ENCODE measurements at places on chromosomes 4 and X.

DNA sequence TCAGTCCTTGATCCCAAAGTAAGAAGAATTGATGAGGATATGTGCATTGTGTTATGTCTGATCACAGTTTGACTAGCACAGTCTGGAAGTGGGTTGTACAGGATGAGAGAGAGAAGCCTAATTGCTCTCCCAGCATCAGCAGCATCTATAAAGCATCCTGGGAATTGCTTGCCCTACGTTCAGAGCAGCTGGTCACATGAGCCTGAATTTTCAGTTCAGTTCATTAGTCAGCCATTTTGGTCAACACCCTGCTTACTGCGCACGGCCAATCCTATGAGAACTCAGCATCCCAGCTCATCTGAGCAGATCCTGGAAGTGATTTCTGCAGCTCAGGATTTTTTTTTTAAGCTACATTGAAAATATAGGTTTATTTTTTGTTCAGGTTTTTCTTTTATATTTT lies at the start of gene RUFY3:
Gene RUFY3 (plus strand): TSS at position 218 of the 400 bp plus-strand sequence. CDS start 610 bp downstream, outside the sequence.
- DNase-seq = peak; percentile 91

DNA sequence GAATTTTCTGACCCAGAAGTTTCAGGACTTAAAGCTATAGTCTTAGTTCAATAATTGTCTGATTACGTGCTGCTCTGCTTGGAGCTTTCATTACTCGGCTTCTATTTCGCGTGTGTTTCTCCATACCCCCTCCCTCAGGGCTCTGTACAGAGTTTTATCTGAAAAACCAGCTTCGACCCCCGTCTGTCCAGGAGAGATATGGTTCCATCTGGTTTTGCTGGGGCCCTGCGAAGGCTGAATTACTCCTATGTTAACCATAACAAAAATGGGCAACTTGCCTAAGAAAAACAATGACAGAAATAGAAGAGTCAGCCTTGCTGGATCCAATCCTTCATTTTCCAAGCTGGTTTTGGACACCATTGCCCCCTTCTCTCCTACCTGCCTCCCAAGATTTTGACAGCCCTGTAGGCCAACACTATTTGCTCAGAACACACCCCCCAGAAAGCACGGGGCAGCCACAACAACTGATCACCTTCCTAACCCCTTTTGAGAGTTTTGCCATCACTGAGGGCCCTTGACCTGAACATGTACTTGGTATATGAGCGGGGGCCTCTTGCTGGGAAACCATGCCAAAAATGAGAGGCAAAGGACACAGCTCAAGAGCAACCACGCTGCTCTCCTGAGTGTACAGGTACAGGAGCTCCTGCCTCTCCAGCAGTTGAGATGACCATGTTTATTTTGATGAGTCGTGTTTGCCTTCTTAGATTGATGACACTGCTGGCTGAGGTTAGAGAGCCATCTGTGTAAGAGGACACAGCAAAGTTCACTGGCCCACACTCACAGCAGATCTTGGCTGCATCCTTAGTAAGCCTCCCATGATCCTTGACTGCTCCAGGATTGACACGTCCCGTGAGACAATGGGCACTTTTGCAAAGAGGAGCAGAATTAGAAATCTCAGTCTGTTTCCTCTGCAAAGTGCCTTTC lies 36.2 kb upstream of the ATP6AP2 start:
- no peak for DNase-seq

- no peak for DNase-seq
Observed at GRCh38 chr4:8136529-8136928, 22.1 kb downstream of the ABLIM2 start.

GRCh38 chr4:30380404-30380998 lies 339.7 kb upstream of the PCDH7 start:
- DNase-seq = peak; percentile 21

DNA sequence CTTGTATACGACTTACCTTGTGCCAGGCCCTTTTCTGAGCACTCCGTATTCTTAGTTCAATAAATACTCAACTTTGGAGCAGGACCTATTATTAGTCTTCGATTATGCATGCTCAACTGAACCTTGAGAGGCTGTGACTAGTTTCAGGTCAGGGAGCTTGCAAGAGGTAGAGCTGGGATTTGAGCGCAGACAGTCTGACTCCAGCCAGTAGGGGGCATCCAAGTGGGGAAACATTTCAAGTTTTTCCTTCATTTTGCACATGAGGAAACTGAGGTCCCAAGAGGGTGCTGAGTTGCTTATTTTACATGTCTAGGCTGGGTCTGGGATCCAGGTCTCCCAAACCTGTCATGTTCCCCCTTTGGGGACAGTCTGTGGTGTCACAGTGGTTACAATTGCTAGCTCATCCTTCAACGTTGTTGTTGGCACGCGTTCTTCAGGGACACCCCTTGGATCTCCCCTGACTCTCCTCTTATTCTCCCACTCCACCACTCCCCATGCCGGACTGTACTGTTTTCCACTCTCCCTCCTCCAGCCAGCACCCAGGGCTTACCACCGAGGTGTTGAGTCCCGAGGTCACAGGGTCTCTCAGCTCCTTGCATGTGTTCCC lies 6.7 kb upstream of the PRICKLE3 start:
- DNase-seq = no peak

DNA sequence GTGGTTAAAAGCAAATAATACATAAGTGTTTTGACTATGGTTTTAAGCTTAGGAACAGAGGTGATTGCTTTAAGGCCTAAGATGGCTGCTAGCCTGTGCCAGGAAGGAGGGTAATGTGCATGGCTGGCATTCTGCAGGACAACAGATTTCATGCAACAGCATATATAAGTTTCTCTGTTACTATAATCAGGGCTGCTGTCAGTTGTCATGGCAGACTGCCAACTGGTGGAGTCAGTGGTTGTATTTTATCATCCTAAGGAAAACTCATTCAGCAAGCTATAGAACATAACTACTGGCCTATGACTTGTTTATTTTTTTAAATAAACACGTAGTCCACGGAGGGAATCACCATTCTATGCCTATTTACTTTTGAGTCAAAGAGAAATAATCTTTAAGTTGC lies 77.7 kb upstream of the DCAF8L1 start:
- DNase-seq = no peak

GRCh38 chr4:57309658-57310057 lies 199.5 kb upstream of the IGFBP7 start:
- DNase-seq = no peak

GRCh38 chrX:18894156-18894555 lies 89.8 kb downstream of the PHKA2 start:
- DNase-seq = peak; percentile 77

DNA sequence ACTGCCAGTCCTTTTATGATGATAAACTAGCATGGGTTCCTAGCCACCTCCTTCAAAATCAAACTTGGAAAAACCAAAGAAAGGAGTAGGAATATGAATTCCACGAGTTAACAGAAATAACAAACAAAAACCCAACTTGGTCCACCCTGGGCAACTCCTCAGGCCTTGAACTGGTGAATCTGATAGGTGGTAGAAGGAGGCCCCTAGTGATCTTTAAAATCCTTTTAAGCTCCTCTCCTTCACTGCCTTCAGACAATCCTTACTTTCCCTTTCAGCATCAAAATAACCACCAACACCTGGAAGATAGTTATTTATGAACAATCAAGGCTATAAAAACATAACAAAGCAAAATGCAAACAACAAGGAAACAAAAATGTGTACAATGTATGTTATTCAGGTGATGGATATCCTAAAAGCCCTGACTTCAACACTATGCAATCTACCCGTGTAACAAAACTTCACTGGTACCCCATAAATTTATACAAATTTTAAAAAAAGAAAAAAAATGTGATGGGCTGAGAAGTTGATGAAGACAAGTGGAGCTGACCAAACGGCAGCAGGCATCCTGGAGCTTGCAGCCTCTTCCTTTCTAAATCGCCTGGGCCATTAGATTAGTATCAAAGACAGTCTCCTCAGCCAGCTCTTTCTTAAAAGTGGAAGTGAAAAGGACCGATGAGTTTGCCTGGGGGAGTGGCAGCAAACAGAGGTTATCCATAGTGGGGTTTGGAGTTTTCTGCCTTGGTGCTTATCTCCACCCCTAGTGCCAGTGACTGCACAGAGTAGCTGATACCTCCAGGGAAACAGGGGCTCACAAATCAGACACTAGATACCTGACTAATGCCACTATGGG lies 179.6 kb downstream of the TMA16 start:
- DNase-seq = no peak

- DNase-seq = no peak
Observed at GRCh38 chrX:18792828-18793227, 85.4 kb downstream of the PPEF1 start.

DNA sequence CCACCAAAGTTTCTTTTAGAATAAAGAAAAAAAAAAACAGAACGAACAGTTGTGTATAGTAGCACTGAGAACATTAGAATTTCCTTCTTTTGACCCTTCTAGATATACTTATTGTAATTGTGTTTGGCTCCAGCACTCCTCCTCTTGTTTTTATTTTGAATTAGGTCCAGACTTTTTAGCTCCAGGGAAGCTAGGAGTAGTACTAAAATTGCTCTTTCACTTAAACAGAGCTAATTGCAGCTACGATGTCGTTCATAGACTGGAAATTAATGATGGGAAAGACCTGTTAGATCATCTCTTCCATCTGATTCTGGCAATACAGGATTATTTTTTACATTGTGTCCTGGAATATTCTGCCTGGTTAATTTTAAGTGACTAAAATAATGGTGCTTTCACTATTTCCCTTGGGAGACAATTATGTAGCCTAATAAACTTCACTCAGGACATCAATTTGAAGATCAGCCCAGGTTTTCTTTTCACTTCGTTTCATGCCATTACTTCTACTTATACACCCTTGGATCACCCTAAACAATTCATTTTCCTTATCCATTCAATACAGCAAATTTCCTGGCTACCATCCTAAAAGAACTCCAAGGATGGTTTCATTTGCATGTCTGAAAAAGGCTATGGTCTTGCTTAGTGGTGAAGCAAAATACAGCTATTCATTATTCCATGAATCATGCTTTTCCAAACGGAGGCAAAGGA lies 480.8 kb upstream of the TECRL start:
- DNase-seq = no peak

DNA sequence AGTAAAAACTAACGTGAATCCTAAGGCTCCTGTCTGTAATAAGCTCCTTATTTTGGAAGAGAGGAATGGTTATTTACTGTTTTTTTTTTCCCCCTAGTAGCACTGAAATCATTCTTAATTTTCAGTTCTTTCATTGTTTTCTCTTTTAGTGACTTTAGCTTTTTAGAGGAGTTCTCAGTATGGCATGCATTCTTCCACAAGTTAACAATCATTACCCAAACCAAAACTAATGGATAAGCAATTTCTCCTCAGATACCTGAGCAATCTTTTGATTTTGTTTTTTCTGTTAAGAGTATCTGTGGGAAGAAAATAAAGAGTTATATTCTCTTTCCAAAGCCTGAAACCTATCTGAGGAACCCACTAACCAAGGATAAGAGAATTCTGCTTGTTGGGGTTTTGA lies 16.7 kb upstream of the PPA2 start:
- DNase-seq = no peak

GRCh38 chr4:40924096-40924792 lies 174.5 kb downstream of the NSUN7 start:
- DNase-seq = peak; percentile 93

DNA sequence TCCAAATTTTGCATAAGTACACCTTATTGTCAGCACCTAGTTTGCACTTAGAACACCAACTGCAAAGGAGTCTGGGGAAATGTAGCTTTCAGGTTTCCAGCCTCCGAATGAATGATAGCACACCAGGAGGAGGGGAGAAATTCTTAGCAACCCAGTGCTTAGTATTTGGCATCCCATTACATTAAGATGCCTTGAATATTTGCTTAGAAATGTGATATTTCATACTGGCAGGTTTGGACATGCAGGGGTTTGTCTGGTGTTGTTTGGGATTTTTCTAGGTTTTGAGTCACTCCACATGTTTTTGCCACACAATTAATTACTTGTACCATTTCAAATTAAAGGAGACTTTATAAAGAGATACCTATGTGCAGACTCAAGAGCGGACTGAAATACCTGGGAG lies 60.3 kb upstream of the CAMK2D start:
- DNase-seq = no peak

DNA sequence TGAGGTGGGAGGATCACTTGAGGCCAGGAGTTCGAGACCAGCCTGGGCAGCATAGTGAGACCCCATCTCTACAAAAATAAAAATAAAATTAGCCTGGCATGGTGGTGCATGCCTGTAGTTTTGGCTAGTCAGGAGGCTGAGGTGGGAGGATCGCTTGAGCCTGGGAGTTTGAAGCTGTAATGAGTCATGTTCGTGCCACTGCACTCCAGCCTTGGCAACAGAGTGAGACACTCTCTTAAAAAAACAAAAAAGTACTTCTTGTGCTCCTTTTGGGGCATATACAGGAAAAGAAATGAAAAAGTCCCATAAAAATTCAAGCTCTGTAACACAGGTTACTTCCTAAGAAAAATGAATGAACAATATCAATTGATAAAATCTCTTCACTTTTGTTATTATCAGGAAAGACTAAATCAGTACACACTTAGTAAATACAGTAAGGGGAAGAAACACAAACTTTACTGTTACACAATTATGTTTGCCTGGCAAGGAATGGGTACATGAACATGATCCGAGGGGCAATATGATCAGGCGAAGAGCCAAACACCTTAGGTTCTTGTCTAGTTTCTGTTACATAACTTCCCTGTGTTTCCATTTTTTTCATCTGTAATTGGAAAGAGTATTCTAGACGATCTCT lies 46.9 kb downstream of the CCDC158 start:
- DNase-seq = no peak

DNA sequence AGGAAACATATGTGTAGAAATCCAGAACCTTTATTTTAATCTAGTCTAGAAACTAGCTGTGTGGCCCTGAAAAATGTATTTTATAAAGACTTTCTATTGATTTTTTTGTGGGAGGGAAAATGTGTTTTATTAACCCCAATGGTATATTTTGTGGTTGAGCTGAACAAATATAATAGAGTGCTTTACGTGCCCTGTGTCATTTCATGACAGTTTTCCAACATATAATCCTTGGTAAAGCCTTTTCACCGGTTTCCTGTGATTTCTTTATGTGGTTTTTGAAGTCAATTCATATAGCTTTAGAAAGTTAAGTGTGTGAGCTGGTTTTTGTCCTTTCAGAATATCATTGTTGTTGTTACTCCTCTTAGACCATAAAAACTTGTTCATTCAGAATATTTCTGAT lies 375.7 kb downstream of the ADGRL3 start:
- DNase-seq = no peak

- DNase-seq = no peak
Observed at GRCh38 chr4:111187108-111187507, 564.2 kb upstream of the PITX2 start.

- no peak for DNase-seq
Observed at GRCh38 chr4:45438047-45438446, 685.8 kb downstream of the GABRG1 start.

DNA sequence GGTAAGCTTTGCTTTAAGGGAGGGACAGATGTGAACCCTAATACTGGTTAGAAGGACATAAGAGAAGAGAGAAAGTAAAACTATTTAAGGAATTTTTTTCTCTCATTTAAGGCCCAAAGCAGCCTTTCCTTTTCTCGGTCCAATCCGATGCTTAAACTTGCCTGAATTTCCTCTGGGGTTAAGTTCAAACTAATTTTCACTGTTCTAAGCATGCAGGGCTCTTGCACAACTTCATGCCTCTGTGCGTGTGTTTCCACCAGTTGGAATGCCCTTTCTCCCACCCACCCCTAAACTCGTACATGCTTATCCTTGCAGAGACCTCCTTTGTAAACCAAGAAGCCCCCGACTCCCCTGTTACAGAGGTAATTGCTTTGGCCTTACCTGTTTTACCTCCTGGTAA lies 204.7 kb downstream of the CBR4 start:
- peak; percentile 43 for DNase-seq

All from osteoblast (primary cell).